ENCODE measurements at places on chromosomes 13 and 19.

- DNase-seq = no peak
These were observed 139.8 kb upstream of the SOX1 start for GRCh38 chr13:111927181-111927540.

- no peak for DNase-seq
These were observed 60.7 kb upstream of the FGF14 start for GRCh38 chr13:102462570-102462969.

GRCh38 chr13:41488124-41488523, 30.8 kb downstream of the RGCC start:
- DNase-seq = no peak

- DNase-seq = no peak
These were observed 10.3 kb downstream of the ZNF480 start for GRCh38 chr19:52307275-52307674.

DNA sequence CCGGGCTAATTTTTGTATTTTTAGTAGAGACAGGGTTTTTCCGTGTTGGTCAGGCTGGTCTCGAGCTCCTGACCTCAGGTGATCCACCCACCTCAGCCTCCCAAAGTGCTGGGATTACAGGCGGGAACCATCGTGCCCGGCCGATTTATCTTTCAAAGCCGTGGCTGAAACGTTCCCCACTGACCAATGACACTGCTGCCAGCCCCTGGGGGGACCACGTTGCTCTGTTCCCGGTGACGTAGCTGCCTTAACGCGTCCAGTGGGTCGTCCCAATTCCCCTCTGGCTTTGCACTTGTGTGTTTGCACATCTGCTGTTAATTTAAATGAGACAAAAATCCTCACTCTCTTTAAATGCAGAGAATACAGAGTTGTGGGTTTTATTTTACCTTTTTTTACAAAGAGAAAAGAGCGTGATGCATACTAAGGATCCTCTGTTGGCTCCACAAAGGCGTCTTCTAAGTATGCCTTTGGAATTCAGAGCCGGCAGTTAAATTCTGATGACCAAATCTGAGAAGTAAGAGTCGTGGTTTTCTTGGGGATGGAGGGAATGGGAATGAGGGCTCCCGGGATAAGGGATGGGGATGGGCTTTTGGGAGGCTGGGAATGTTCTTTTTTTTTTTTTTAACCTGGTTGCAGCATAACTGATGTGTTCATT, 18.6 kb upstream of the LMTK3 start:
- DNase-seq = no peak

- DNase-seq = no peak
These were observed 195.7 kb upstream of the IPO5 start for GRCh38 chr13:97757807-97758206.

DNA sequence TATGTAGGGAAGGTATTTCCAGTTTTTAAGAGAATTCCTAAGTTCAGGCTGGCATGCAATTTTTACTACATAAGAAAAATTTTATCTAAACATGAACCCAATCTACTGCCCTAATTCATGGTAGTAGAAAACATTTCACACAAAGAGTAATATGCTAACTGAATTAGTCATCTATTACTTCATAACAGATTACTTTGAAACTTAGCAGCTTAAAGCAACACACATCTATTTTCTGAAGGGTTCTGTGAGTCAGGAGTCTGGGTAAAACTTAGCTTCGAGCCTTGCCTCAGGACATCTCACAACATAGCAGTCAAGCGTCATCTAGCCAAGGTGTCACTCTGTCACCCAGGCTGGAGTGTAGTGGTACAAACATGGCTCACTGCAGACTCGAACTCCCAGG, 537.5 kb downstream of the DCT start:
- no peak for DNase-seq

DNA sequence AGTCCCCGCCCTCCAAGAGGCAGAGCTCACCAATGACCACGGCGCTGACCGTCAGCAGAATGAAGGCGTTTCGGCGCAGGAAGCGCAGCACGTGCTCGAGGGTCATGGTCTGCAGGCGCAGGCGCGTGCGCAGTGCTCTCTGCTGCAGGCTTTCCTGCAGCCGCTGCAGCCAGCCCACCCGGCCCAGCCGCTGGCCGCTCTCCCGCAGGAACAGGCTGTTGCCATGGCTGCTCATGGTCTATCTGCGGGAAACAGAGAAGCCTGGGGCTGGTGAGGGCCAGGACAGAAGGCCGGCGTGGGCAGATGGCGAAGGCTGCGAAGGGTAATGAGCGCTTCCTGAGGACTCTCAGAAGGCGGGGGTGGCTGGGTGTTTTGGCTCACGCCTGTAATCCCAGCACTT, 7.0 kb downstream of the SLC1A6 start:
- no peak for DNase-seq

- DNase-seq = no peak
These were observed 21.0 kb upstream of the ATP12A start for GRCh38 chr13:24659239-24659638.

DNA sequence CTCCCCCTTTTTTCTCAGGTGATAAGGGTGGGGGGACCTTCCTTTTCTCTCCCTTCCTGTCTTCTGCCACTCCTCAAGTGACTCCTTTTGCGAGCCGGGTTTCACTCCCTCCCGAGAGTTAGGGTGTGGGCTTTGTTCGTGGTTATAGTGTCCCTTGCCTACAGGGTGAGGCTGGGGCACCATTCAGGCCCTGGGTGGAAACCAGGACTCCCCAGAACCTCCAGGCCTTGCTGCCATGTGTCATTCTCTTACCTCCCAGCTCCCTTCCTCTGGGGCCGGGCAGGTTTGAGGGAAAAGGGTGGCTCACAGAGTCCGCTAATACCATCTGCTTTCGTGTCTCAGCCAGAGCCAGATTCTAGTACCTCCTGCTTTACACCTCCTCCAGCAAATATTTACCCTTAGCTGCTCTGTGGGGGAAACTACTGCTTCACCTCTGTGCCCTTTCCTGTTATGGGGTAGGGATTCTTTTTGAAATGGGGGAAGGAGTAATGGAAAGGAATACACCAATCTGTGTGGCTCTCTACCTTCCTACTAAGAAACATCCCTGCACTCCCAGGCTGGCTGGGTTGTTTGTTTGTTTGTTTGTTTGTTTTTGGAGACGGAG, 2.8 kb downstream of the ACTN4 start:
- DNase-seq = no peak

- no peak for DNase-seq
These were observed 1393.9 kb upstream of the MIR17HG start for GRCh38 chr13:89953581-89953980.

- DNase-seq = no peak
These were observed 519.2 kb upstream of the SLITRK6 start for GRCh38 chr13:86318450-86318849.

- peak; percentile 75 for DNase-seq
These were observed 940.4 kb upstream of the SLC10A2 start for GRCh38 chr13:104006625-104007075.

- no peak for DNase-seq
These were observed 8.5 kb downstream of the SIGLEC11 start for GRCh38 chr19:49952479-49952836.

DNA sequence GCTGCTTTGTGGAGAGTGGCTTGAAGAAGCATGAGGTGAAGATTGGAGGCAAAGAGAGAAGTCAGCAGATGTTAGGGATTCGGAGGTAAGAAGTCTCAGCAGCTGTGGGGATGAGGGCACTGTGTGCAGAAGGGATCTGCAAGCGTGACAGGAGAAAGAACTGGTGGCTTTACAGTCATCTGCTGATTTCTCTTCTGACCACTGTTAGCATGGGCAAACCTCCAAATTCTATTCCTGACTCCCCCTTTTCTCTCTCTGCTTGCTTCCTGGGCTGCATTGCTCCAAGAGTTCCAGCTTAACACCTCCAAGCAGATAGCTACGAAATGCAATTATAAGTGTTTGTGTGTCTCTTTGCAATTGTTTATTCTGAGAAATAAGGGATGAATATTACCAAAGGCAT, 159.6 kb downstream of the GGACT start:
- DNase-seq = no peak

GRCh38 chr13:102597029-102597961, 509 bp downstream of the TPP2 start:
- DNase-seq = peak; percentile 24

- DNase-seq = no peak
These were observed 64.4 kb downstream of the UBL3 start for GRCh38 chr13:29785978-29786377.

DNA sequence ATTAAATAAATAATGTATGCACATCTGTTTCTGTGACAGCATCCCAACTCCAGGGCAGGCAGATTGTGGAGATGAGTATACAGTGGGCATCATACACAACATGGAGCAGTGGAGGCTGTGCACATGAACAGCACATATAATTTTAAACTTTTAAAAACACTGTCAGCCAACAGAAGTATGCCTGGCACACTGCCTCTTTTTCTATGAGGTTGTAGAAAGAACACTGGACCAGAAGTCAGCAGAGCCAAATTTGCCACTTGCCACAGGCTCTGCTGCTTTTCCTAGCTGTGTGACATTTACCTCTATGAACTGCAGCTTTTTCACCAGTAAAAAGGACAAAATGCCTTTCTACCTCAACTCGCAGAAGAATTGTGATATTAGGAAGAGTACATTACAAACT, 118.7 kb downstream of the FRY start:
- DNase-seq = no peak

GRCh38 chr19:1858412-1859081, 4.8 kb downstream of the KLF16 start:
- DNase-seq = no peak

DNA sequence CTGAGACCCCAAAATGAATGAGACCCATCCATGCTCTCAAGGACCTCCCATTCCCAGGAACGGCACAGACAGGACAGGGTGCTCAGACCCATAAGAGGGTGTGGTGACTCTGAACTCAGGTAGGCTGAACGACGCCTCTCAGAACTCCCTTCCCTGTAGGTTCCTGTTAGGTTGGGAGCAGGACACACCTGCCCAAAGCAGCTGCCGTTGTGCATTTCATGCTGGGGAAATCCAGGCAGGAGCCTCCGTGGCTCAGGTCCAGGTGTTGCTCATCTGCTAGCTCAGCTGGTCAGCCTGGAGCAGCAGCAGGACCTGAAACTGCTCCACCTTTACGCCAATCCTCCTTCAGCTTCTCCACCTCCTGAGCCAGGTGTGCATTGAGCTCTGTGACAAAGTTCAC, 19.1 kb upstream of the TEX101 start:
- DNase-seq = no peak

DNA sequence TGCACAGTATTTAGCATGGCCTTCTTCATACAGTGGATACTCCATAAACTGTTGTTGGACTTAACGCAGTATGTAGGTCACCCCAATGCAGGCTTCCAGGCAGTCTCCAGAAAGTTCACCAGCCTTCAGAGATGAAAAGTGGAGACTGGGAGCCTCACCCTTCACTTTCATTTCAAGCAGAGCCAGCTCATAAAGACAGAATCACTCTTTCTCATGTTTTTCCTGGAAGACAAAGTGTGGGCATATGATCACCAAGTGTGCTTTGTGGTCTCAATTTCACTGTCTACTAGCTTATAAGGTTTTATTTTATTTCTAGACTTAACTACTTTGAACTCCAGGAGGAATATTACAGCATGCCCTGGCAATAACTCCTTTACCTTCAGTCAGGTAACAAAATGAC, 26.3 kb upstream of the TNFSF11 start:
- DNase-seq = no peak

DNA sequence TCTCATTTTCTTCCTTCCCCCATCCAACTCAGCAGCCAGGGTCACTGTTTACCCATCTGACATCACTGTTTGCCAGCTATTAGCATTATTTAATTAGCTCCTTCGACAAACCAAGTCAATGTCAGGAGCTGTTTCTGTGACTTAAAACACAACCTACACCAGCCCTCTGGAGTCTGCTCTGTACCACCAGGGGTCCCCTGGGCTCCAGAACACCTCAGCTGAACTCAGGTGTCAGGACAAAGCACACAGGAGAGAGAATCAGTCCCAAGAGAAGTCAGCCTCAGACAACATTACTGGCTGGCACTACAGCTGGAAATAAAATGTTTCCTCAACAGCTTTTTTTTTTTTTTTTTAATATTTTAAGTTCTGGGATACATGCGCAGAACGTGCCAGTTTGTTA, 45.1 kb downstream of the DCLK1 start:
- peak; percentile 53 for DNase-seq

GRCh38 chr19:10432736-10433130, 12.4 kb downstream of the PDE4A start:
- no peak for DNase-seq

- peak; percentile 64 for DNase-seq
These were observed 12.9 kb downstream of the CFD start for GRCh38 chr19:872266-872951.

GRCh38 chr13:34546344-34547250, 395.5 kb upstream of the NBEA start:
- no peak for DNase-seq

DNA sequence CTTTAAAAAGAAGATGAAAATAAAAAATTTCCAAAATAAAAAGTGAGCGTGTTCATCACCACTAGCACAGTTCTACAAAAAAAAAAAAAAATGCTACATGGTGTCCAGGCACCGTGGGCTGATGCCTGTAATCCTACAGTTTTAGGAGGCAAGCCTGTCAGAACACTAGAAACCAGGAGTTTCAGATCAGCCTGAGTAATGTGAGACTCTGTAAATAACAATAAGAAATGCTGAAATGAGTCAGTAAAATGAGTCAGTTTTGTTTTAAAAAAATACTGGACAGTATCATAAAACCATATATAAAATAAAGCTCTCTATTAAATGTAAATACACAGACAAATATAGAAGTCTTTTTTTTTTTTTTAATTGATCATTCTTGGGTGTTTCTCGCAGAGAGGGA, 30.0 kb downstream of the ZNF91 start:
- no peak for DNase-seq

GRCh38 chr13:32936716-32937115, 79.5 kb upstream of the KL start:
- DNase-seq = no peak

- DNase-seq = no peak
These were observed 11.6 kb downstream of the FUZ start for GRCh38 chr19:49801401-49801888.

GRCh38 chr19:5993648-5994358, 15.9 kb upstream of the RANBP3 start:
- DNase-seq = peak; percentile 97

GRCh38 chr13:39450176-39450575, 152.8 kb downstream of the LHFPL6 start:
- no peak for DNase-seq

GRCh38 chr19:30407068-30407709, 35.0 kb downstream of the ZNF536 start:
- DNase-seq = no peak

DNA sequence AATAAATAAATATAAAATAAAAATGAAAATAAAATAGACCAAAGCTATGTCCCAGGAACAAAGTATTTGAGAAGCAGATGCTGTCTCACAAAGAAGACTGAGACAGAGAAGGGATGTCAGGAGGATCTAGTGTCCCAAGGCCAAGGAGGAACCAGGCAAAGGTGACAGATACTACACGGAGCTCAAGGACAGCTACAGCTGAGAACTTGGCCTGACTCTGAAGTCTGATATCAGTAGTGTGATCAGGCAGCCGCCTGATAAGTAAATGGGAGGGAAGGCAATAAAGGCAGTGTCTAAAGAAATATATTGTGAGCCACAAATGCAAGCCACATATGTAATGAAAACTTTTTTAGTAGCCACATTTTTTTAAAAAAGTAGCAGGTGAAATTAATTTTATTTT, 20.4 kb upstream of the NANOS3 start:
- DNase-seq = no peak

GRCh38 chr13:39540929-39541605, 61.9 kb downstream of the LHFPL6 start:
- DNase-seq = no peak
